NCI-H146 (cell line): ENCODE measurements at places on chromosomes 1 and 21.

DNA sequence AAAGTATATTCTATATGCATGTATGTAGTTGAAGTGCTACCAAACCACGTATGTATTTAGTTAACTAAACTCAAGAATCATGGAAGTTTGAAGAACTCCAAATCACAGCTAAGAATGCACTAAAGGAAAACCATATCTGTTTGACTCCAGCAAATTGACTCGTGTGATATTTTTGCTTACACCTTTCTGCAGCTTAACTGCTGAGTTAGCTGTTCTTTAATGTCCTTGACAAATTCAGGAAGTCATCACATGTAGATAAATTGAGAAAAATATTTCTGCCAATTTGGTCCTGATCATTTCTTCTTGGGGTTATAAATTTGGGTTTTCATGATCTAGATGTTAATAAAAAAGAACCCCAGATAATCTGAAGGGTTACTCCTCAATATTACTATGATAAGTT lies 83.0 kb downstream of the NFIA start:
- DNase-seq: no peak

DNA sequence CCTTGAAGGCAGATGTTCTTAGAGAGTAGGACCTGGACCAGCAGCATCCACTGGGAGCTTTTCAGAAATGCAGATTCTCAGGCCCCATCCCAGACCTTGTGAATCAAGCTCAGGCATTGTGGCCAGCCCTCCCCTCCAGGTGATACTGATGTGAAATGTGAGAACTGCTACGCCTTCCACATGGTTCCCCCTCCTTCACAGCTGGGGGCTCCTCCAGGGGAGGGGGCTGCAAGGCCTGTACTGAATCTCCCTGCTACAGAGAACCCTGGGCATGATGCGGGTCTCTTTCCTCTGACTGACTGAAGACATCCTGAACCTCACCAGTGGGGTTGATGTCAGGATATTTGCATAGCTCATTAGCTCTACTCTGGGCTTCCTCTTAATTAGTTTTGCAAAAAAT lies 141.8 kb upstream of the CSF3R start:
- DNase-seq: no peak

GRCh38 chr1:74548961-74549750 lies 36.7 kb upstream of the LRRC53 start:
- no peak for DNase-seq

DNA sequence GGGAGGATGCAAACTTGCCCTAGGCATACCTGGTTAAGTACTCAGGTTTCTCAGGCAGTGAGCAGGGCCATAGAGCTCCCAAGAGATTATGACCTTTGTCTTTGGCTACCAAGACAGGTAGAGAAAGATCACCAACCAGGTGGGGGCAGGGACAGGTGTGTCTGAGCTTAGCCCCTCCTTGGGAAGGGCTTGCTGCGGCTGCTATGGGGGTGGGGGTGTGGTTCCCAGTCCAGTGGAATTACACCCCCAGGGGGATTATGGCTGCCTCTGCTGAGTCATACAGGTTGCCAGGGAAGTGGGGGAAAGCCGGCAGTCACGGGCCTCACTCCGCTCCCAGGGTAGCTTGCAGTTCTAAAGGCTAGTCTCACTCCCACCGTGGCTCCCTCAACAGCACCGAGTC lies 65.2 kb upstream of the FAM163A start:
- DNase-seq: no peak

- no peak for DNase-seq
Measured at GRCh38 chr1:41892301-41892781, 26.4 kb downstream of the HIVEP3 start.

GRCh38 chr1:183139281-183139942 lies 46.7 kb upstream of the LAMC2 start:
- no peak for DNase-seq

DNA sequence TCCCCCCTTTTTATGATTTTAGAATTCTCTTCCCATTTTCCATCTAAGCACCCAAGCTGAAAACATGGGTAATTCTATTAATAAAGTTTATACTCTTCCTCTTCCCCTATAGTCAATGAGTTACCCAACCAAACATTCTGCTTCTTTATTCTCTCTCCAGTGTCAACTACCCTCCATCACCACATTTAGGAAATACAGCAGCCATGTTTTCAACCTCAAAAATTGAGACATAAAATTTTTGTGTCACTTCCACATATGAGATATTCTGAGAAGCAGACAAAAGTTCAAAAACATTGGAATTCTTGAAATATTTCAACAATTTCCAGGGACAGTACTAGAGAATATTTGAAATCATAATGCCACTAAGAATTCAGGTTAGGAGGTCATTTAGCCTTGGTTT lies 64.8 kb upstream of the ATP1A1 start:
- DNase-seq: no peak

- DNase-seq: no peak
Measured at GRCh38 chr21:45726438-45726837, 82.9 kb downstream of the PCBP3 start.

DNA sequence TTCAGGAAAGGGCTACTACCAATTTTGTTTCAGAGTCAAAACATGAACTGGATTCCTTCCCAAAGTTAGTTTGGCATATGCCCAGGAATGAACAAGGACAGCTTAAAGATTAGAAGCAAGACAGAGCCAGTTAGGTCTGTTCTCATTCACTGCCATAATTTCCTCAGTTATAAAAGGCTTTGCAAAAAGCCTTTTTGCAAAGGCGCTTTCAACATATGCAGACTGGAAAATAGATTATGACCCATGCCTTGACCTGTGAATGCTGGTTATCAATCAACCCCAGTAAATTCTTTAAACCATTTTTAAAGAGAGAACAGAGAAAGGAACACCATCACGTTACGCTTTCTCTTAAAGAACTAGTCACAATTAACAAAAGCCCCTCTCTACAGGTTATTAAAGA lies 1.7 kb upstream of the FRRS1 start:
- DNase-seq: no peak
